Sigmoid colon (tissue), 7 donors: ENCODE measurements at places on chromosomes 13 and 19. TPM values are rescaled to one million over a fixed set of nuclear protein-coding genes. Genes with fewer than 3 reads are reported as not detected.

Gene TRPM4
- polyA plus RNA-seq: 40.5 TPM

Gene FFAR3
- 0.67 TPM for polyA plus RNA-seq

Gene LYPD3
- polyA plus RNA-seq: 0.60 TPM

Gene PET100
- polyA plus RNA-seq: 63.3 TPM

Gene HIF3A
- polyA plus RNA-seq: 1.8 TPM

Gene TEX29
- polyA plus RNA-seq: not detected

Gene EID2
- polyA plus RNA-seq: 8.4 TPM

Gene CEACAM8
- polyA plus RNA-seq: 0.76 TPM

Gene HCN2
- not detected for polyA plus RNA-seq

Gene FXYD5
- polyA plus RNA-seq: 18.5 TPM

- no peaks in the 10 kb centered on the region for H3K36me3 ChIP-seq
- no peak overlapping the region for H3K27ac ChIP-seq
- no peak overlapping the region for H3K4me3 ChIP-seq
- peaks cover 8% of the 10 kb centered on the region for H3K4me1 ChIP-seq
These were observed 311.3 kb downstream of the ATP8A2 start for GRCh38 chr13:25683056-25683455.

- no peaks in the 10 kb centered on the region for H3K36me3 ChIP-seq
- peak; percentile 80 for DNase-seq
- peak overlapping the region; percentile 42 for H3K27ac ChIP-seq
- no peak overlapping the region for H3K4me3 ChIP-seq
These were observed 2.9 kb upstream of the TLE6 start for GRCh38 chr19:2974342-2975041.

DNA sequence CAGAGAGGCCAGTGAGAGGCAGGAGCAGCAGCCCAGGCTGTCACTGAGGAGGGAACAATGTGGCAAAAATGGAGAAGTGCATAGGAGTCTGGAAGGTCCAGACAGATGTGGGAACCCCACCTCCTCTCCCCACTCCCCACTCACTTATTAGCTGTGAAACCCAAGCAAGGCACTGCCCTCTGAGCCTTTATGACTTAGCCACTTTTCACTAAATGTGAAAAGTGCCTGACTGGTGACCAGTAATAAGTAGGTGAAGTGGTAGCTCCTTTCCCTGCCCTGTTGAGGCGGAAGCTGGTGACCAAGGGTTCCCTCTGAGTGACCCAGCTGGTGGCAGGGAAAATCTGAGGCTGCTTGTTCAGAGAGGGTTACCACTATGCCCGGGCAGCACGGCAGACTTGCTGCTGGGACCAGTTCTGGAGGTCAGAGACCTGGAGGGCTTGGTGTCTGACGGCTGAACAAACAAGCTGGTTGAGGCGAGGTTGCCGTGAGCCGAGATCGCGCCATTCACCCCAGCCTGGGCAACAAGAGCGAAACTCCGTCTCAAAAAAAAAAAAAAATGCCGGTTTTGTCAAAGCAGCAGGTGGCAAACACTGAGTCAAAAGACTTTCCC is 80.0 kb downstream of the ZNF429 start:
- H3K36me3 ChIP-seq: no peaks in the 10 kb centered on the region
- no peak for DNase-seq
- H3K27ac ChIP-seq: no peak overlapping the region
- peaks cover 15% of the 10 kb centered on the region for H3K4me1 ChIP-seq
- no peaks in the 10 kb centered on the region for H3K27me3 ChIP-seq
- H3K4me3 ChIP-seq: no peak overlapping the region

- no peak for DNase-seq
- H3K4me1 ChIP-seq: no peaks in the 10 kb centered on the region
- no peaks in the 10 kb centered on the region for H3K27me3 ChIP-seq
- no peak overlapping the region for H3K4me3 ChIP-seq
- H3K27ac ChIP-seq: peak overlapping the region; percentile 6
These were observed 88.1 kb downstream of the SLC7A1 start for GRCh38 chr13:29507356-29507755.

- H3K36me3 ChIP-seq: no peaks in the 10 kb centered on the region
- peaks cover 16% of the 10 kb centered on the region for H3K27me3 ChIP-seq
- H3K4me1 ChIP-seq: peaks cover 11% of the 10 kb centered on the region
- no peak for DNase-seq
- no peak overlapping the region for H3K27ac ChIP-seq
These were observed 5.9 kb upstream of the C1QTNF9B start for GRCh38 chr13:23902975-23903905.

GRCh38 chr19:38252385-38252784 is 3.8 kb downstream of the PPP1R14A start:
- H3K4me3 ChIP-seq: peak overlapping the region; percentile 64
- peak overlapping the region; percentile 90 for H3K27ac ChIP-seq
- peaks cover 5% of the 10 kb centered on the region for H3K36me3 ChIP-seq
- no peaks in the 10 kb centered on the region for H3K4me1 ChIP-seq
- DNase-seq: no peak

DNA sequence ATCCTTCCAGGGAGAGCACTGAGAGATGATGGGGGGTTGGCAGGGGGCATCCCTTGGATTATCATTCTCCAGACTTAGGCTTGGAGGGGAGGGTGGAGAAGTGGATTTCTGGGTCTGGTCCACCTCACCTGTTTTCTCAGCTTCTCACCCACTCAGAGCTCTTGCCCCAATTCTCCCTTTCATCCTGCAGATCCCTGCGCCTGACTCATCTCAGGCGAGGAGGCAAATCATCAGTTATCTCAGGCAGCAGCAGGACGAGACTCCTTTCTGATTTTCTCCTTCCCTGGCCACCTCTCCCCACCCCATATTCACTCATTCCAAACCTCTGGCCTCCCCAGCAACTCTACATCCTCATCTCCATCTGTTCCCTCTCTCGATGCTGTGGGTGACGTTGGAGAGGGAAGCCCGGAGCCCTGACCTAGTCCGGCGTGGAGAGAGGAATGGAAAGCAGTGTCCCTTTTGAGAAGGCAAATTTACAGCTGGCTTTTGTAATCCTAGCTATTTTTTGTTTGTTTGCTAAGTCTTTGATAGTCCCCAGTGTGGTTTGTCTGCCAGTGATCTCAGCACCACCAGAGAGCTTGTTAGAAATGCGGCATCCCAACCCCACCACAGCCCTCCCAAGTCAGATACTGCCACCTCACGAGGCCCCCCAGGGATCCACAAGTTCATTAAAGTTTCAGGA is 24.0 kb upstream of the TPT1 start:
- no peak overlapping the region for H3K4me3 ChIP-seq
- H3K36me3 ChIP-seq: peaks cover 36% of the 10 kb centered on the region
- DNase-seq: no peak
- H3K27ac ChIP-seq: no peak overlapping the region
- no peaks in the 10 kb centered on the region for H3K27me3 ChIP-seq

DNA sequence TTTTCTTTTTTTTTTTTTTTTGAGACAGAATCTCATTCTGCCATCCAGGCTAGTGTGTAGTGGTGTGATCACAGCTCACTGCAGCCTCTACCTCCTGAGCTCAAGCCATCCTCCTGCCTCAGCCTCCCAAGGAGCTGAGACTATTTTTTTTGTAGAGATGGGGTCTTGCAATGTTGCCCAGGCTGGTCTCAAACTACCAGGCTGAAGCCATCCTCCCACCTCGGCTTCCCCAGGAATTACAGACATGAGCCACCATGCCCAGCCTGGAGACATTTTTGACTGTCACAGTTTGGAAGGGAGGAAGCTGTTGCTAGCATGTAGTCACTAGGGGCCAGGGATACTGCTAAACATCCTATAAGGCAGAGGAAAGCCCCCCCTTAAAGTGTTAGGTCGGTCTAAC is 23.9 kb downstream of the ZIC5 start:
- no peaks in the 10 kb centered on the region for H3K4me1 ChIP-seq
- no peaks in the 10 kb centered on the region for H3K36me3 ChIP-seq
- no peak overlapping the region for H3K27ac ChIP-seq
- no peak for DNase-seq
- H3K27me3 ChIP-seq: no peaks in the 10 kb centered on the region

DNA sequence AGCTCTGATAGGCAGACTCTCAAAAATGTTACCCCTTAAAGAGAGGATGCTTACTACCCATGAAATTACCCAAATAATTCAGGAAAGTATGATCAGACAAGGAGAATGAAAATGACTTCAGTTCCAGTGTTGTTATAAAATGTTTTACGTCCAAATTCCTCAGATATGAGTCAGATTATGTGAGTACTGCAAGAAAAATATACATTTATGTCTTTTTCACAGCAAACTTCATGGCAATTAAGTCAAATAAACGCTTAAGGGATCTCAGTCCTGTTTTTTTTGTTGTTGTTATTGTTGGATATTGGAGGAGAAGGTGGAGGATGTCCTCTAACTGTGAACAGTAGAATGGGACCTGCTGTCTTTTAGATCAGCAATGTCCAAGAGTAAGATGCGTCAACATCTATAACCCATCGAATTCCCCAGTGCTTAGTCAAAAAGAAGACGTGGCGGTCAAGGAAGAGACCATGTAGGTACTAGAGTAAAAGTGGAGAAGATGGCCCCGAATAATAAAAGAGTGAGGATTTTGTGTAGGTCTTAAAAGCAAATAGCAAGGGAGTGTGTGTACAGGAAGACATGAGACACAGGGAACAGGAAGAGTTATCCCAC is 215.4 kb upstream of the IRS2 start:
- no peaks in the 10 kb centered on the region for H3K36me3 ChIP-seq
- no peak overlapping the region for H3K27ac ChIP-seq
- H3K4me1 ChIP-seq: no peaks in the 10 kb centered on the region

DNA sequence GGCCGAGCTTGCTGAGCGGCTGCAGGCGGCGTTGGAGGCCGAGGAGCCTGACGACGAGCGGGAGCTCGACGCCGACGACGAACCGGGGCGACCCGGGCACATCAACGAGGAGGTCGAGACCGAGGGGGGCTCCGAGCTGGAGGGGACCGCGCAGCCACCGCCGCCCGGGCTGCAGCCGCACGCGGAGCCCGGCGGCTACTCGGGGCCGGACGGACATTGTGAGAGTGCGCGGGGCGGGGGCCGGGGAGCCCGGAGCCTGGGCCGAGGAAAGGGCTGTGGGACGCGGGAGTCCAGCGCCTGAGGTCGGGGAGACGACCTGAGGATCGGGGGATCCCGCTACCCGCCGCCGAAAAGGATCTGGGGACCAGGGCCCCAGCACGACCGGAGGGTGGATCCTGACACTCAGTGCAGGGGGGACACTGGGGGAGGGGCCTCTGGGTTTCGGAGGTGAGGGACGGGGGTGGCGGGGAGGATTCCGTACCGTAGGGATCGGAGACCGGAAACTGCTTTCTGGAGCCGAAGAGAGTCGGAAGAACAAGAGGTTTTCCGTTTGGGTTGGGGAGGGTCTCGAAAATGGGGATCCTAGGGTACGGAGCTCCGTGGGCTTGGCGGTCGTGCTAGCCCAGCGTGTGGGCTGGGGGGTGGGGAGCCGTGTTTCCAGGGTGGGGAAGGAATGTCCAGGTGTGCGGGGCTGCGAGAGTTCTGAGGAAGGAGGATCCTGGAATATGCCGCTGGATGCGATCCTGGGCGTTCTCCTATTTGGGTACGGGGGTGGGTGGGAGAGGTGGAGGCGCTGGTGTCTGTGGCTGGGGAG is 616 bp downstream of the HNRNPUL1 start:
- H3K27ac ChIP-seq: peak overlapping the region; percentile 100
- H3K36me3 ChIP-seq: peaks cover 18% of the 10 kb centered on the region
- H3K4me3 ChIP-seq: peak overlapping the region; percentile 89
- H3K4me1 ChIP-seq: peaks cover 35% of the 10 kb centered on the region
- peak; percentile 84 for DNase-seq
- H3K27me3 ChIP-seq: no peaks in the 10 kb centered on the region

DNA sequence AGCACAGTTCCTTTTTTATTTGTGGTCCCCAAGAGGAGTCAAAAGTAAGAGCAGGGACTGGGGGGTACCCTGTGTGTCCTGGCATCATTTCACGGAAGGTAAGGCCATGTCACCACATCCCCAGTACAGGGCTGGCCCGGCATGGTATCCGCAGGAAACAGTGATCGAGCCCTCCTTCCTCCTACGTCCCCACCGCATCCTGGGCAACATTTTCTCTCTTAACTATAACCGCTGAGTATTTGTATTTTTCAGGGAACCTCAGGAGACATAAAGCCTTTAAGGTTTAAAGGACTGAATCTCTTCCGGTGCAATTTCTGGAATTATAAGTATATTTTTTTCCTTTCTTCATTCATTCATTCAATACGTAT is 13.6 kb upstream of the LATS2 start:
- H3K36me3 ChIP-seq: no peaks in the 10 kb centered on the region
- DNase-seq: no peak
- H3K27me3 ChIP-seq: no peaks in the 10 kb centered on the region
- H3K4me3 ChIP-seq: peak overlapping the region; percentile 66
- no peaks in the 10 kb centered on the region for H3K4me1 ChIP-seq

- peak overlapping the region; percentile 49 for H3K27ac ChIP-seq
- no peaks in the 10 kb centered on the region for H3K27me3 ChIP-seq
- peaks cover 68% of the 10 kb centered on the region for H3K4me1 ChIP-seq
- no peak overlapping the region for H3K4me3 ChIP-seq
- no peaks in the 10 kb centered on the region for H3K36me3 ChIP-seq
These were observed 86.3 kb downstream of the LRCH1 start for GRCh38 chr13:46639033-46639981.

- no peaks in the 10 kb centered on the region for H3K27me3 ChIP-seq
- H3K27ac ChIP-seq: no peak overlapping the region
- no peaks in the 10 kb centered on the region for H3K4me1 ChIP-seq
- no peak overlapping the region for H3K4me3 ChIP-seq
- no peaks in the 10 kb centered on the region for H3K36me3 ChIP-seq
These were observed 412.1 kb downstream of the KLF12 start for GRCh38 chr13:73722120-73722519.

- DNase-seq: no peak
- no peak overlapping the region for H3K4me3 ChIP-seq
- no peaks in the 10 kb centered on the region for H3K36me3 ChIP-seq
- H3K27me3 ChIP-seq: no peaks in the 10 kb centered on the region
These were observed 33.7 kb upstream of the ZSCAN5A start for GRCh38 chr19:56348289-56348877.

DNA sequence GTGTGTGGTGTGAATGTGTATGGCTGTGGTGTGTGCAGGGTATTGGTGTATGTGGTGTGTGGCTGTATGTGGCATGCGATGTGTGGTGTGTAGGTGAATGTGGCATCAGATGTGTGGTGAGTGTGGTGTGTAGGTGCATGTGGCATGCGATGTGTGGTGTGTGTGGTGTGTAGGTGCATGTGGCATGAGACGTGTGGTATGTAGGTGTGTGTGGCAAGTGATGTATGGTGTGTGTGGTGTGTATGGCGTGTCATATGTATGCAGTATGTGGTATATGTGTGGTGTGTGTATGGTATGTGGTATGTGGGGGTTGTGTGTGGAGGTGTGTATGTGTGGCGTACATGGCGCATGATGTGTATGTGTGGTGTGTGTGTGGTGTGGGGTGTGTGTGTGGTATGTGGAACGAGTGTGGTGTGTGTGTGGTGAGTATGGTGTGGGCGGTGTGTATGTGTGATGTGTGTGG is 63.4 kb downstream of the PEPD start:
- DNase-seq: no peak
- H3K27me3 ChIP-seq: no peaks in the 10 kb centered on the region
- no peaks in the 10 kb centered on the region for H3K36me3 ChIP-seq
- H3K27ac ChIP-seq: no peak overlapping the region
- H3K4me1 ChIP-seq: no peaks in the 10 kb centered on the region

- H3K27me3 ChIP-seq: no peaks in the 10 kb centered on the region
- H3K4me3 ChIP-seq: no peak overlapping the region
- peak; percentile 46 for DNase-seq
- no peaks in the 10 kb centered on the region for H3K4me1 ChIP-seq
These were observed 9.8 kb downstream of the AP1M1 start for GRCh38 chr19:16207490-16208025.
